Activated naive CD4-positive, alpha-beta T cell treated with anti-CD3 and anti-CD28 coated beads, Interleukin-2, amount 50 U/mL, for 72 hours (primary cell): ENCODE measurements at places on chromosomes 7 and 10.

DNA sequence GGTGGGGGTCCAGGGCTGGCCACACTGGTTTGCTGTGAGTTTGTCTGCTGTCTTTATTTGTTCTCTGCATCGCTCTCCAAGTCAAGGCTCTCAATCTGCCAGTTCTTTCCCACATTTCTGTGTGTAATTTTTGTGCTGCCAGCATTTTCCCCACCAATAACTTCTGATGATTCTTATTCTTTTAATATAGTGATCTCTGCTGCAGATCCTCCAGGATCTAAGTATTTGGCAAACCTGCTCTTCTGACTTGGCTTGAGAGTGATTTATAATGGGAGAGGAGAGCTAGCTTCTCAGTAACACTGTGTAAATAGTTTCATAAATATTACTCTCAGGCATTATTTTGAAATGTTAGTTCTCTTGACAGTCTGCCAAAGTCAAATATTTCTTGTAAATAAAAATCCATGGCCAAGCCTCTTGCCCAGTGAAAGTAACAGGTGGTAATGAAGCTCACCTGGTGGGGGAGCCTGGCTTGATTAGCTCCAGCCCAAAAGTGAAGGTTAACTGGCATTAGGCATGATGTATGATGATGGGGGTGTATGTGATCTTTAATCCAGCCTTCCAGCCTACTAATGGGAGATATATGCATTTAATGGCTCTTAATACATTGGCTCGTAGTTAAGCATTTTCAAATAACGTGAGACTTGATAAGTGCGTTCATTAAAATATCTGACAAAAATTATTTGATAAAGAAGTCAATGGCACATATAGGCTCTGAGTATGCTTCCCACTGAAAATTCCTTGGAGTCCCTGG lies 1055.9 kb downstream of the KCNMA1 start:
- no peak for DNase-seq

DNA sequence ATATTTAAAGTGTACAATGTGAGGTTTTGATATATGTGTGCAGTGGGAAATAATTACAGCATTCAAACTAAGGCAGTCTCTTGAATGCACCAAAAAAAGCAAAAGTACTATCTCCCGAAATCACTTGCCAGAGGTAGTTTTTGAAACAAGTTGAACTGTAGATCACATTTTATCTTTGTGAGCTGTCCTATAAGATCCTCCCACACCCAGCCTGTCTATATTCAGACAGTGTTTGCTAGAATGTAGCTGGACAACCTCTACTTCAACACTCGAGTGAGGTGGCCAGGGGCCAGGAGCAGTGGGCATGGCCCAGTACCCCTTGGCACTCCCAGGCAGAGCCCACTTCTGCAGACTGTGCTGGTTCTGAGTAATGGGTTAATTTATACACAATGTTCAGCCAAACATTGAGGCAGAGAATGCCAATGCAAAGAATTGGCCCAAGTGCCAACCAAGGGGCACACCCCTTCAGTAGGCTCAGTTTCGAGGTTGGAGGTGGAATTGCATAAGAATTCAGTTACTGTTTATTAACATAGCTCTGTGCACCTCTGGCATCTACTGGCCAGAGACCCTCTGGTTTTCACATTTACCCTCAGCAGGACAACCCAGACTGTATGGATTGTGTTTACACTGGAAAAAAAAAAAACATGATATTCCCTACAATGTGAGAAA lies 70.5 kb downstream of the AHR start:
- no peak for DNase-seq

- no peak for DNase-seq
Observed at GRCh38 chr10:70404787-70405036, 767 bp downstream of the EIF4EBP2 start.

- DNase-seq: no peak
Observed at GRCh38 chr7:20602306-20602705, 13.2 kb upstream of the ABCB5 start.

DNA sequence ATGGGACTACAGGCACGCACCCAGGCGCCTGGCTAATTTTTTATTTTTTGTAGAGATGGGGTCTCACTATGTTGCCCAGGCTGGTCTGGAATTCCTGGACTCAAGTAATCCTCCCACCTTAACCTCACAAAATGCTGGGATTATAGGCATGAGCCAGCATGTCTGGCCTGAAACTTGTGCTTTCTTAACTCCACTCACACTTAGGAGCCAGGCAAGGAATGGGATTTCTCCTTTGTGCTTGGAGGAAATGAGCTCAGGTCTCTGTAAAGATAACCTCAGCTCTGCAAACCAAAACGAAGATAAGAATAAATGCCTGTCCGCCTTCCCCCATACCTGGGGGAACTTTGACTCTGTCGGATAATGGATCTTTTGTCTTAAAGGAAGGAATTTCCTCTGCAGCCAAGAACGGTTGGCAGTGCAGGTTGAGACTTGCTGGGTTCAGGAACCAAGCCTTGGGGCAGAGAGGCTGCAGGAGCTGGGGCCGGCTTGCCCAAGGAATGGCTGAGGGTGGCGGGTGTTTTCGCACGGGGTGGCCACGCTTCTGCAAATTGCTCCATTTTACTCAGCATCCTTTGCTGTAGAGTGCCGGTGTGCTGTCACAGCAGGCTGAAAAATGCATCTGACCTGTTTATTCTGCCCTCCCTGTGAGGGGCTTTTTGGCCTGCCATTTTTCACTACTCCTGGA lies 174.2 kb downstream of the KIAA1217 start:
- DNase-seq: no peak

- DNase-seq: no peak
Observed at GRCh38 chr10:102523250-102524029, 19.7 kb downstream of the SUFU start.

DNA sequence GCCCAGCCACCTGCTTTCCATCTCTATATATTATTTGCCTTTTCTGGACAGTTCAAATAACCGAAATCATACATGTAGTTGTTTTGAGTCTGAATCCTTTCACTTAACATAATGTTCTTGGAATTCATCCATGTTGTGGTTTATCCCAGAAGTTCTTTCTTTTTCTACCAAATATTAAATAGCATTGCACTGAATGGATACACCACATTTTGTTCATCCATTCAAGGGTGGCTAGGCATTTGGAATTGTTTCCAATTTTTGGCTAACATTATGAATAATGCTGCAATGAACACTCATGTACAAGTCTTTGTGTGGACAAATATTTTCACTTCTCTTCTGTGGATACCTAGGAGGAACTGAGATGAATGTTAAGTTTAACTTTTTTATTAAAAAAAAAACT lies 18.0 kb downstream of the DNAJC1 start:
- no peak for DNase-seq

DNA sequence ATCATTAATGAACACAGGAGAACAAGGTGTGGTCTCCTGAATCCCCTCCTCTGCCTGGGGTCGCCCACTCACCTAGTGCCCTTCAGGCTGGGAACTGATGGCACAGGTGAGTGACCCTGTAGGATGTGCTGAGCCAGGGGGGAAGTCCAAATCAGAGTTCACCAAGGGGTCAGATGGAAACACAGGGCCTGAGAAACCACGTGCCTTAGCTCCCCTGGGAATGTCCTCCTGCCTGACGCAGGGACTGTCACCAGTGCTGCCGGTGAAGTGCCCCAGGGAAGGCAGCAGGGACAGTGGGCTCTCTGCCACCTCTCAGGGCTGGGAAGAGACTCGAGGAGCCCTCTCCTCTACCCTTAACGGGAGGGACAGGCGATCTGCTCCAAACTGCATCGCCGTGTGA lies 5.8 kb upstream of the PYROXD2 start:
- DNase-seq: no peak
